ENCODE measurements at places on chromosomes 3 and 15. TPM values are rescaled to one million over a fixed set of nuclear protein-coding genes. Genes with fewer than 3 reads are reported as not detected.
A peak's percentile ranks its signal among the peaks of the same experiment; 100 is the strongest.

- H3K4me3 ChIP-seq, result no peak overlapping the region
- no peaks in the 10 kb centered on the region for H3K27me3 ChIP-seq
- H3K4me1 ChIP-seq, result peaks cover 9% of the 10 kb centered on the region
- H3K27ac ChIP-seq, result peak overlapping the region; percentile 62
- no peak for DNase-seq
- H3K36me3 ChIP-seq, result no peaks in the 10 kb centered on the region
These were observed 24.6 kb upstream of the RSL24D1 start for GRCh38 chr15:55221090-55222011.

- H3K27me3 ChIP-seq, result no peaks in the 10 kb centered on the region
- peaks cover 16% of the 10 kb centered on the region for H3K4me1 ChIP-seq
- H3K36me3 ChIP-seq, result peaks cover 38% of the 10 kb centered on the region
- no peak overlapping the region for H3K4me3 ChIP-seq
- no peak for DNase-seq
These were observed 17.9 kb downstream of the RIOX2 start for GRCh38 chr3:97954228-97954827.

GRCh38 chr3:71062952-71063772 is 520.4 kb downstream of the FOXP1 start:
- H3K36me3 ChIP-seq, result no peaks in the 10 kb centered on the region
- H3K4me1 ChIP-seq, result peaks cover 68% of the 10 kb centered on the region
- H3K27ac ChIP-seq, result peak overlapping the region; percentile 99
- DNase-seq, result no peak

DNA sequence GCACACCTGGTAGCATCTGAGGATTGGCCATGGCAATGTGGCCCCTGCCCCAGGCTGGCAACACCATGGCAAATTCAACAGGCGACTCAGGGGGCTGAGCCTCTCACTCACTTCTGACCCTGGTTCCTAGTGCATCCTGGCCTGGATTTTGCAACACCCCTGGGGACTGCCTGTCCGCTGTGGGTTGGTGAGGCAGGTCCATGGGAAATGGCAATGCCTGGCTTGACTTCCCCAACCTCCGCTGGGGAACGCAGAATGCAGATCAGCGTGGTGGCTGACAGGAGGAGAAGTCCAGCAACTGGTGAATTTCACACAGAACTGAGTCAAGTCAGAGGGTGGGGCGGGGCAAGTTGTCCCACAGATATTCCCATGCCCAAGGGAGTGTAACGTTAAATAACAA is 3.9 kb upstream of the PSTPIP1 start:
- H3K4me1 ChIP-seq, result peaks cover 14% of the 10 kb centered on the region
- no peak overlapping the region for H3K4me3 ChIP-seq
- H3K36me3 ChIP-seq, result no peaks in the 10 kb centered on the region
- no peak for DNase-seq

GRCh38 chr3:121436641-121437040 is 109.1 kb downstream of the POLQ start:
- H3K36me3 ChIP-seq, result no peaks in the 10 kb centered on the region
- no peak for DNase-seq
- no peaks in the 10 kb centered on the region for H3K27me3 ChIP-seq
- no peaks in the 10 kb centered on the region for H3K4me1 ChIP-seq
- no peak overlapping the region for H3K27ac ChIP-seq

DNA sequence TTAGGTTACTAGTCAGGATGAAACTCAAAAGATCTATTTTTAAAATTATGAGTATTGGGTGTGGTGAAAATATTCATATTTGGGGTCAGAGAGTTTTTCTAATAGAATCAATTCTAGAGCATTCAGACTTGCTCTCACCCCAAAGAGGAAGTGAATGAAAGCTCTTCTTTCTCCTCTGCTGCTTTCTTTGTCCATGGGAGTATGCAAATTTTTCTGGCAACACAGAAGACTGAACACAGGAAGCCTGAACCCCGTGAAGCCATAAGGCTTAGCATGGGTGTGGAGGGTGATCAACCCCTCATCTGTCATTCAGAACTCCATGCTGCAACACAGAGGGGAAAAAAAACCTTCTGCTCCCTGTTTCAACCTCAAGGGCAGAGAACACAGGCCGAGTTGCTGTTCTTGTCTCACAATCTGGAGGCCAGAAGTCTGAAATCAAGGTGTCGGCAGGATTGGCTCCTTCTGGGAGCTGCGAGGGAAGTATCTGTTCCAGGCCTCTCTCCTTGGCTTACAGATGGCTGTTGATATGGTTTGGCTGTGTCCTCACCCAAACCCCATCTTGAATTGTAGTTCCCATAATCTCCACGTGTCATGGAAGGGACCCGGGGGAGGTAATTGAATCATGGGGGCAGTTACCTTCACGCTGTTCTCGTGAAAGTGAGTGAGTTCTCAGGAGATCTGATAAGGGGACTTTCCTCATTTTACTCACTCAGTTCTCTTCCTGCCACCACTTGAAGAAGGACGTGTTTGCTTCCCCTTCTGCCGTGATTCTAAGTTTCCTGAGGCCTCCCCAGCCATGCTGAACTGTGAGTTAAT is 33.7 kb upstream of the CD47 start:
- H3K4me1 ChIP-seq, result peaks cover 9% of the 10 kb centered on the region
- H3K36me3 ChIP-seq, result no peaks in the 10 kb centered on the region
- H3K4me3 ChIP-seq, result no peak overlapping the region
- H3K27ac ChIP-seq, result no peak overlapping the region
- H3K27me3 ChIP-seq, result no peaks in the 10 kb centered on the region
- DNase-seq, result no peak

- no peak overlapping the region for H3K27ac ChIP-seq
- no peaks in the 10 kb centered on the region for H3K27me3 ChIP-seq
- H3K4me3 ChIP-seq, result no peak overlapping the region
- DNase-seq, result no peak
- peaks cover 42% of the 10 kb centered on the region for H3K36me3 ChIP-seq
- H3K4me1 ChIP-seq, result no peaks in the 10 kb centered on the region
These were observed 26.8 kb downstream of the PARL start for GRCh38 chr3:183857863-183858262.

The SLC6A6 gene
- 30.7 TPM for total RNA-seq

The FGF12 gene
- 1.5 TPM for total RNA-seq

The FBXW12 gene
- total RNA-seq, result not detected

The BCL2A1 gene
- total RNA-seq, result 1.7 TPM

DNA sequence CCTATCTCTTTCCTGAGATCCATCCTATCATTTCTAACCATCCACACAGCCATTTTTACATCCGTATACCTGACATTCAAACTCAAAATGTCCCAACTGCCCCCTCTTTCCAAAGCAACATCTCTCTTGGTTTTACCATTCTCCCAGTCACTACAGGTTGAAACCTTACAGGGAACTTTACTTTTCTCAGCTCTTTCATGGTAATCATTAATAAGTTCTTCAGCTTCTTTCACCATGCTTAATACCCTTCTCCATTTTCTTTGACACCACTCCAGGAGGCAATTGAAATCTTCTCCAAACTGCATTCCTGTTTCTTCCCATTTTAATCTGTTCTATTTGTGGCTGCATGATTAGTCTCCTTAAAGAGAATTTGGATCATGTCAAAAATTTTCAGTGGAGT is 352.5 kb downstream of the GAP43 start:
- no peaks in the 10 kb centered on the region for H3K4me1 ChIP-seq
- no peak overlapping the region for H3K27ac ChIP-seq
- DNase-seq, result no peak
- no peak overlapping the region for H3K4me3 ChIP-seq
